Left lobe of liver (tissue), 2 donors: ENCODE measurements at places on chromosomes 6 and 20. TPM values are rescaled to one million over a fixed set of nuclear protein-coding genes. Genes with fewer than 3 reads are reported as not detected.

- no peak for DNase-seq
Measured at GRCh38 chr6:12818324-12818723, 101.8 kb downstream of the PHACTR1 start.

The HDDC2 gene
- total RNA-seq: 7.7 TPM

- peak; percentile 36 for DNase-seq
Measured at GRCh38 chr20:25050501-25051350, 7.2 kb downstream of the ACSS1 start.

- no peak for DNase-seq
Measured at GRCh38 chr6:125041740-125042459, 79.7 kb downstream of the RNF217 start.

The DTNBP1 gene
- 4.3 TPM for total RNA-seq

The MAPK13 gene
- total RNA-seq: 1.9 TPM
